ENCODE measurements at places on chromosomes 3 and 15. TPM values are rescaled to one million over a fixed set of nuclear protein-coding genes. Genes with fewer than 3 reads are reported as not detected.
A peak's percentile ranks its signal among the peaks of the same experiment; 100 is the strongest.

DNA sequence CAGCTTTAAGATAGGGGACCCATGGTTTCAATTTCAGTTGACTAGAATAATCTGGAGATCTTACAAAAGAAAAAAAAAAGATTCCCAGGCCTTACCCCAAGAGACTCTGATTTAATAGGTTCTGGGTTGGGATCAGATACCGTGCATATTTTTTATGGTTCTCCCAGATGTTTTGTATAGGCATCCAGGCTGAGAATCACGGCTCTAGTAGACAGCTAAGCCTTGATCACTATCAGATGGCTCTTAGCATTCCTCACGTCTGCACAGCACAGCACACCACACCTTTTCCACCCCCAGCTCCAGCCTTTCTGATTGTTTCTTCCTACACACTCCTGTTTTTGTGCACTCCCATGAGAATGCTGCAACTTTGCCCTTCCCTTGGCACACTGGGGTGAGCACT, 40.8 kb downstream of the TMEM45A start:
- no peak for DNase-seq
- no peaks in the 10 kb centered on the region for H3K36me3 ChIP-seq
- H3K27me3 ChIP-seq, result no peaks in the 10 kb centered on the region
- H3K4me1 ChIP-seq, result no peaks in the 10 kb centered on the region
- H3K4me3 ChIP-seq, result no peak overlapping the region
- H3K27ac ChIP-seq, result no peak overlapping the region

DNA sequence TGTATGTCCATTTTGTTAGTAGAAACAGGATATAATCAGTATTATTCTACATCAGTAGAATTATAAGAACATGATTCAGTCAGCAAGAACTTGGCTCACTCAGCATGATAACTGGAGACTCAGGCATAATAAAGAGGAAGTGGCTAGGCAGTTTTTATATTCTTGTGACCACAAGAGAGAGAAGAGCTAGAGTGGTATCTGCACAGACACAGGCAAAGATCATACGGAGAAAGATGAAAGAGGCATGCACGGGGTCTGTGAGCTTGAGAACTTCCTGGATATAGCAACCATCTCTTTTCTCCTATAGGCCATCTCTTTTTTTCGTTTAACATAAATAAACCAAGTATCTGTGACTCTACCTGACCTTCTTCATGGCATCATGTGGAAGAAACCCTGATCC, 46.8 kb downstream of the MYO5A start:
- peaks cover 64% of the 10 kb centered on the region for H3K4me1 ChIP-seq
- DNase-seq, result peak; percentile 80
- peaks cover 2% of the 10 kb centered on the region for H3K36me3 ChIP-seq

DNA sequence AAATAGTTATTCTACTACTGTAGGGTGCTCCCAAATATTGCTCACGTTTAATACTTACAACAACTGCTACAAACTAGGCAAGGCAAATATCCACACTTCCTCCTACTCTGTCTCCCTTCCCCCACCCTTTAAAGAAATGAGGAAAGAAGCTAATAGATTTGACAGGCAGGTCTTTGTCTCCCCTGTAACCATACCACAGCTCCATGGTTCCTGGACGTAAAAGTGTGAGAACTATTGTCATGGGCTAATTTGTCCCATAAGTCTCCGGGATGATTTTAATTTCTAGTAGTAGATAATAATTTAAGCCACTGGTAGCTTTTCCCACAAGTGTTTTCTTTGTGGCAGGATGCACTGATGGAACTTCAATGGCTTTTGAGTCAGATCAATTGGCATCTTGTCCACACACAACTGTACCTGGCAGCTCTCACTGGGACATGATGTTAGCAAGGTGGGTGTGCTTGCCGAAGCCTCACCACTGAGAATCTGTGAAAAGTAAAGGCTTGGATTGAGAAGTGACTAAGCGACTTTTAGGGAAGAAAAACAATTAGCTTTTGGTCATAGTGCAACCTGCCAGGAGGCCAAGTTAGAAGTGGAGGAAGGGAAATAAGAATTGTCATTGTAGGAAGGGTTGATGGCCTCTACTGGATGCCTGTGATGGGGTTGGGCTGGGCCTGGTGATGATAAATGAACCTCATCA, 1.4 kb upstream of the CPOX start:
- no peak overlapping the region for H3K27ac ChIP-seq
- H3K4me3 ChIP-seq, result peak overlapping the region; percentile 97
- H3K27me3 ChIP-seq, result no peaks in the 10 kb centered on the region
- no peak for DNase-seq
- no peaks in the 10 kb centered on the region for H3K36me3 ChIP-seq
- H3K4me1 ChIP-seq, result peaks cover 11% of the 10 kb centered on the region

DNA sequence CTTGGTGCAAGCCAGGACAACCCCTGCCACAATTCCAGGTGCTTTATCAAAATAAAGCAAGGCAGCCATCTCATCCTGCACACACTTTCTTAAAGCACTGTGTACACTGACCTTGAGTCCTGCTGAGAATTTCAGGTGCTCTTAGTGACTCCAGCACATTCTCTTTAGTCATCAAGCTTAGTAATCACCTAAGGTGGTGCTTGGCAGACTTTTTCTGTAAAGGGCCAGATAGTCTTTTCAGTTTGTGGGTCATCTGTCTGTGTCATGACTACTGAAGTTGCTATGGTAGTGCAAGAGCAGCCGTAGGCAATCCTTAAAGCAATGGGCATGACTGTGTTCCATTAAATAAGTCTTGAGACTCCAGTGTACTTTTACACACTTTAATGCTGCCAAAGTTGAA, 36.4 kb downstream of the RIOX2 start:
- no peak overlapping the region for H3K4me3 ChIP-seq
- H3K27ac ChIP-seq, result peak overlapping the region; percentile 33
- H3K27me3 ChIP-seq, result no peaks in the 10 kb centered on the region
- H3K4me1 ChIP-seq, result no peaks in the 10 kb centered on the region
- no peaks in the 10 kb centered on the region for H3K36me3 ChIP-seq

DNA sequence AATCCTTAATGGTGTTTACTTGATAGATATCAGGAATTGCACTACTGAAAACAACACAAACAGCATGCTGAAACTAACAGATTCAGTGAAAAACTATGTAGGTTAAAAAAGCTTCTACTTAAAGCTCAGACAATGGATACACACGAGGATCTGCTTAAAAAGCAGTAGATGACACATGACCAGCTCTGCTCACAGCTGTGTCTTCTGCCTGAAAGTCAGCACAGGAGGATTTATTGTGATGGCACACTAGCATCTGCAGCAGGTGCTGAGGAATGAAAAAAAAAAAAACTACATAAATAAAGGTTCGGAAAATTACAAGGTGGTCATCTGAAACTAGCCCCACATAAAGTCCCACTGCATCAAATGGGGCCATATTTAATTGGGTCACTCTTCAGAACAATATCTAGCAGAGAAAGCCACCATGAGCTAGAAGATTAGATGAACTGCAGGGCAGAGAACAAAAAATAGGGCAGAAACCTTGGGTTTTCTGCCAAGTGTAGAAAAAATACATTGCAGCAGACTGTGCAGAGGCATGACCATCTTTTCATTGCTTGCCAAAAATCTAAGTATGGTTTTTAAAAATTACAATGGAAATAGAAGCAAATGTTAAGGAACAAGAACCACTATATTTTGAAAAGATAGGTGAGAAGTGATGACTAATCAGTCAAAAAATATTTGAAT, 13.2 kb upstream of the GOLM2 start:
- H3K27me3 ChIP-seq, result peaks cover 17% of the 10 kb centered on the region
- H3K4me1 ChIP-seq, result no peaks in the 10 kb centered on the region
- no peak overlapping the region for H3K4me3 ChIP-seq
- no peak overlapping the region for H3K27ac ChIP-seq
- no peak for DNase-seq

GRCh38 chr3:149844091-149844490, 31.1 kb downstream of the RNF13 start:
- H3K4me3 ChIP-seq, result no peak overlapping the region
- no peak for DNase-seq
- no peaks in the 10 kb centered on the region for H3K27me3 ChIP-seq
- no peak overlapping the region for H3K27ac ChIP-seq

GRCh38 chr3:50050361-50050760, 38.4 kb upstream of the RBM5 start:
- H3K4me1 ChIP-seq, result no peaks in the 10 kb centered on the region
- H3K27me3 ChIP-seq, result no peaks in the 10 kb centered on the region
- H3K36me3 ChIP-seq, result peaks cover 14% of the 10 kb centered on the region

- H3K4me3 ChIP-seq, result no peak overlapping the region
- DNase-seq, result no peak
These were observed 623.8 kb upstream of the ROBO1 start for GRCh38 chr3:80391573-80391972.

GRCh38 chr3:52299879-52300611, 12.4 kb downstream of the GLYCTK start:
- peak overlapping the region; percentile 83 for H3K27ac ChIP-seq
- DNase-seq, result no peak
- H3K4me3 ChIP-seq, result no peak overlapping the region
- H3K4me1 ChIP-seq, result peaks cover 18% of the 10 kb centered on the region
- no peaks in the 10 kb centered on the region for H3K36me3 ChIP-seq

DNA sequence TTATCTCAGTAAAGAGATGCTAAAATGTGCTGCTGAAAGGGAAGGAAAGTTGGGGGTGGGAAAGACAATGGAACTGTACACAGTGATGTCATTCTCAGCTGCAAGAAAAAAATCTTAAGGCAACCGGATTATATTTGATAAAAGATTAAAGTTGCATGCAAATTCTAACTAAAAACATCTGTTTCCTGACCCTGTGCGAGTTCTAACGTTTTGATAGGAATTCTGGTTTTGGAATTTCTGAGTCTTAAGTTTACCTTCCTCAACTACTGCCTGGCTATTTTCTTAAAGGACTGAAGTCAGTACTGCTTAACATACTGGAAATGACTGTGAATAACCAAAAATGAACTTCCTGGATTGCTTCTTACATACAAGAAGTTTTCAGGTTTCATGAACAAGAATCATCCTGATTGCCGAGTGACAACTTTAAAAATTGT, 115.5 kb downstream of the SLC25A26 start:
- DNase-seq, result no peak
- peaks cover 4% of the 10 kb centered on the region for H3K36me3 ChIP-seq
- H3K27ac ChIP-seq, result peak overlapping the region; percentile 38
- no peaks in the 10 kb centered on the region for H3K27me3 ChIP-seq
- peaks cover 42% of the 10 kb centered on the region for H3K4me1 ChIP-seq
- H3K4me3 ChIP-seq, result no peak overlapping the region

GRCh38 chr3:108218811-108219210, 3.4 kb downstream of the IFT57 start:
- no peak for DNase-seq
- no peaks in the 10 kb centered on the region for H3K36me3 ChIP-seq
- H3K27ac ChIP-seq, result no peak overlapping the region
- no peaks in the 10 kb centered on the region for H3K27me3 ChIP-seq

- H3K36me3 ChIP-seq, result peaks cover 2% of the 10 kb centered on the region
- no peak for DNase-seq
- no peaks in the 10 kb centered on the region for H3K27me3 ChIP-seq
- peaks cover 6% of the 10 kb centered on the region for H3K4me1 ChIP-seq
- H3K4me3 ChIP-seq, result no peak overlapping the region
These were observed 9.8 kb downstream of the DPH3 start for GRCh38 chr3:16254916-16255315.

DNA sequence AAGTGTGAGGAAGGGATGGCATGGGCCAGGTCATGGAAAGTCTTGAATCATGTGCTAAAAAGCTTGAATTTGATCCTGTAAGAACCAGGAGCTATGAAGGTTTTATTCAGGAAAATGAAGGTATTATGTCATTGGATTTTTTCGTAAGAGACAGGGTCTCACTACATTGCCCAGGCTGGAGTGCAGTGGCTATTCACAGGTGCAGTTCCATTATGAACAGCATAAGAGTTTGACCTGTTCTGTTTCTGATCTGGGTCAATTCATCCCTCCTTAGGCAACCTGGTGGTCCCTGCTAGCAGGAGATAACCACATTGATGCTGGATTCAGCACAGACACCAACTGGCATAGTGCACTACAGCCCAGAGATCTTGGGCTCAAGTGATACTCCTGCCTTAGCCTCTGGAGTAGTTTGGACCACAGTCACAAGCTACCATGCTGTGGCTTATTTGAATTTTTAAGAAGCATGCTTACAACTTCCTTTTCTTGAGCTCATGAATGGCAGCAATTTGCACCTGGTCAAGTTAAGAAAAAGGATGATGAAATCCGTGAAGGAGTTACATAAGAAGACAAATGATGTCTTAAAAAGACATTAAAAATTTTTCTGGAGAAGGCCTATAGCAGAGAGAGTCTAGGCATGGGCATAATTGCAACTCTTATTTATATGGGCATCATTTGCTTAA, 79.1 kb downstream of the CADPS start:
- H3K27ac ChIP-seq, result no peak overlapping the region
- H3K27me3 ChIP-seq, result peaks cover 1% of the 10 kb centered on the region
- H3K4me3 ChIP-seq, result no peak overlapping the region
- H3K4me1 ChIP-seq, result no peaks in the 10 kb centered on the region
- DNase-seq, result no peak

DNA sequence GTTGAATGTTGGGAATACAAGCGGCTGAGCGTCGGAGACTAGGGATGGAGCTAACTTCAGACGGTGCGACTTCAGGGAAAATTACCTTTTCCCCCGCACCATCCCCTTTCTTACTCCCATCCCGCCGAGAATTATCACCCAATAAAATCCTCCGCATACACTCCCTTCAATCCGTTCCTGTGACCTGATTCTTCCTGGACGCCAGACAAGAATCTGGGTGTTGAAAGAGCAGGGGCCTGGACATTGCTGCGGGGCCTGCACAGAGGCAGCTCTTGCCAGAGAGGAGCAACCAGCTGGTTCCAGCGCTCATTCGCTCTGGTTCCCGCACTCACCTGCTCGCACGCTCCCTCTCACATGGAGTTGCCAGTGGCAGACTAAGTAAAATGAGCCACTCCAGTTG, 241.9 kb downstream of the ALCAM start:
- no peaks in the 10 kb centered on the region for H3K27me3 ChIP-seq
- no peak for DNase-seq
- H3K4me1 ChIP-seq, result peaks cover 2% of the 10 kb centered on the region
- no peak overlapping the region for H3K4me3 ChIP-seq

DNA sequence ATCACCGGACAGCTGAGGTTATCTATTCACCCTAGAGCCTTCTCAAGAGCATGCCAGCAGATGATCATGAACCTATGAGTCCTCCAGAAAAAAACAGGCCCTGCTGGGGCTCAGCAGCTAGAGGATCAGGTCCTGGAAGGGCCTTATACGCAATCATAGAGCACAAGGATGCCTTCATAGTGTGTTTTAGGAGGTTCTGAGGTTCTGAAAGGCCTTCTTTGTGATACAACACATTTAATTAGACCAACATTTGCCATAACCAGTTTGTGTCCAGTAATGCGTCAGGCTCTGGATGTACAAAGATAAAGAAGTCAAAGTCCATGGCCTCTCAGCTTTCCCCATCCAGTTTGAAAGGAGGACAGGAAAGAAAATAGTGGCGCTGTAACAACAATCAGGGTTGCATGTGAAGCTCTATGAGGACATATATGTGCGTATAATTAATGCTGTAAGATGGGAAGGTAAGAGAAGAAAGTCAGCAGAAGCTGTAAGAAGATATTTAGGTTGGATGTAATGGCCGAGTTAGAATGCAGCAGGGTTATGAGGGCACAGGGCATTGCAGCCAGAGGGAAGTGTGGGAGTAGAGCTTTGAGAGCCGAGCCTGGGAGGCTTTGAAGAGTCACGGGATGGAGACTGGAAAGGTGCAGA, 302.6 kb upstream of the TBL1XR1 start:
- no peaks in the 10 kb centered on the region for H3K27me3 ChIP-seq
- H3K27ac ChIP-seq, result peak overlapping the region; percentile 88
- peaks cover 2% of the 10 kb centered on the region for H3K4me1 ChIP-seq
- DNase-seq, result no peak
- no peaks in the 10 kb centered on the region for H3K36me3 ChIP-seq
- no peak overlapping the region for H3K4me3 ChIP-seq

Gene REC114
- not detected for total RNA-seq

Gene DUOXA2
- not detected for total RNA-seq

Gene CHRFAM7A
- not detected for total RNA-seq

Gene SAMD7
- not detected for total RNA-seq

Gene SUSD5
- total RNA-seq, result not detected

Gene CTXN2
- total RNA-seq, result not detected

Gene SCN11A
- 0.39 TPM for total RNA-seq

Gene ITIH3
- total RNA-seq, result not detected

Gene HRH1
- total RNA-seq, result not detected

Gene LRTM1
- not detected for total RNA-seq
